Endodermal cell (in vitro differentiated cells): ENCODE measurements at places on chromosomes 3 and 15. TPM values are rescaled to one million over a fixed set of nuclear protein-coding genes. Genes with fewer than 3 reads are reported as not detected.

GRCh38 chr15:70209499-70209898 lies 111.8 kb upstream of the TLE3 start:
- peak; percentile 13 for DNase-seq

DNA sequence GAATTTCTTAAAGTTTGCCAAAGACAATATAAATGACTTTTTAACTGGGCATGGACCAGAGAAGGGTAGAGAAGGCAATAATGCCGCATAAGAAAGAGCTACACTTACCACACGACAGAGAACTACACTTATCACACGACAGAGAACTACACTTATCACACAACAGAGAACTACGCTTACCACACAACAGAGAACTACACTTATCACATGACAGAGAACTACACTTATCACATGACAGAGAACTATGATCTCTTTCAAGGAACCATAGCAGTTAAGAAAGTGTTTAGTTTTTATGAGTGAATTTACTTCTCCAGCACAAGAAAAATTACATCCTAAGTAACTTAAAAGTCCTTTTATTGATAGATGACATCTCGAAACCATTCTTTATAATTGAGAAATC lies 32.0 kb downstream of the DCUN1D1 start:
- DNase-seq: no peak

The IL17RB gene
- total RNA-seq: 2.6 to 9.7 TPM (median 8.4 TPM) in 3 replicates

GRCh38 chr3:23587513-23587912 lies 218.2 kb upstream of the UBE2E1 start:
- DNase-seq: no peak

The ADPGK gene
- total RNA-seq: 66.3 and 68.6 TPM in 2 replicates

DNA sequence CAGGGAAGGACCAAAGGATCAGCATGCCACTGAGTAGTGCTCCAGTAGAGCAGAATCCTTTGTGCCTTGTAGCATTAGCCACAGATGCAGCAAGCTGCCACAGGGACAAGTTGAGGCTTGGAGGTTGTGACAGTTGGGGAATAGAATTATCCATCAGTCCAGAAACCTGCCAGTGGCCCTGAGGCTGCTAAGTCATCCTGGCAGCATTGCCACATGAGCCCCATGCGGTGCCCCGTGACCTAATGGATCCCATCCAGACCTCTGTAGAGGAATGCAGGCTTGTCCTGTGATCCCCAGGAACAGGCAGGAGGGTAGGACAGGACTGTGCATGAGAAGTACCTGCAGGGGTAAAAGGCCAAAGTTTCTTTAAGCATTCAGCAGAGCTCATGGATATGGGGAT lies 51.7 kb downstream of the BOC start:
- DNase-seq: no peak

- DNase-seq: no peak
These were observed 4.1 kb upstream of the TNFSF10 start for GRCh38 chr3:172527306-172527705.

- peak; percentile 85 for DNase-seq
These were observed 725.5 kb upstream of the ARRDC4 start for GRCh38 chr15:97234851-97235610.

- no peak for DNase-seq
These were observed 3.2 kb upstream of the CNOT10 start for GRCh38 chr3:32681811-32682210.
